ENCODE measurements at places on chromosomes 5 and 9.

- no peak for DNase-seq
Measured at GRCh38 chr9:90325913-90326653, 316.5 kb downstream of the DIRAS2 start.

GRCh38 chr9:105194234-105194633, 50.2 kb upstream of the SLC44A1 start:
- DNase-seq = no peak

DNA sequence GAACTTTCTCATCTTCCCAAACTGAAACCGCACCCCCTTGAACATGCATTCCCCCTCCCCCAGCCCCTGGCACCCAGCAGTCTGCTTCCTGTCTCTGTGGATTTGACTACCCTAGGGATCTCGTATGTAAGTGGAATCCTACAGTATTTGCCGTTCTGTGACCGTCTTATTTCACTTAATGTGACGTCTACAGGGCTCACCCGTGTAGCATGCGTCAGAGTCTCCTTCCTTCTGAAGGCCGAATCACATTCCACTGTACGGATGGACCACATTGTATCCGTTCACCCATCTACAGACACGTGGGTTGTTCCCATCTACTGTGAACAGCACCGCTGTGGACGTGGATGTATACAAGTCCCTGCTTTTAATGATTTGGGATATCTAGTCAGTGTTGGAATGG, 4.5 kb downstream of the PRRX2 start:
- DNase-seq = no peak

- DNase-seq = no peak
Measured at GRCh38 chr5:111099058-111099778, 7.1 kb downstream of the WDR36 start.

GRCh38 chr5:138352071-138352721, at the start of gene KDM3B:
KDM3B (plus strand) TSS chr5:138352685; CDS start chr5:138352796, 111 bp downstream.
- no peak for DNase-seq

GRCh38 chr5:41115281-41115680, 44.1 kb upstream of the MROH2B start:
- DNase-seq = no peak

DNA sequence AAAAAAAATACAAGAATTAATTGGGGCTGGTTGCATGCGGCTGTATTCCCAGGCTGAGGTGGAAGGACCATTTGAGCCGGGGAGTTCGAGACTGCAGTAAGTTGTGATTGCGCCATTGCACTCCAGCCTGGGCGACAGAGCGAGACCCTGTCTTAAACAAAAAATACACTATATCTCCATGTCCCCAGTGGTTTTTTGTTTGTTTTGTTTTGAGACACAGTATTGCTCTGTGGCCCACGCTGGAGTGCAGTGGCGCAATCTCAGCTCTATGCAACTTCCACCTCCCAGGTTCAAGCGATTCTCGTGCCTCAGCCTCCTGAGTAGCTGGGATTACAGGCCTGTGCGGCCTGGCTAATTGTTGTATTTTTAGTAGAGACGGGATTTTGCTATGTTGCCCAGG, 1.2 kb downstream of the COQ4 start:
- no peak for DNase-seq

GRCh38 chr5:14686517-14686916, 22.0 kb downstream of the OTULIN start:
- no peak for DNase-seq

DNA sequence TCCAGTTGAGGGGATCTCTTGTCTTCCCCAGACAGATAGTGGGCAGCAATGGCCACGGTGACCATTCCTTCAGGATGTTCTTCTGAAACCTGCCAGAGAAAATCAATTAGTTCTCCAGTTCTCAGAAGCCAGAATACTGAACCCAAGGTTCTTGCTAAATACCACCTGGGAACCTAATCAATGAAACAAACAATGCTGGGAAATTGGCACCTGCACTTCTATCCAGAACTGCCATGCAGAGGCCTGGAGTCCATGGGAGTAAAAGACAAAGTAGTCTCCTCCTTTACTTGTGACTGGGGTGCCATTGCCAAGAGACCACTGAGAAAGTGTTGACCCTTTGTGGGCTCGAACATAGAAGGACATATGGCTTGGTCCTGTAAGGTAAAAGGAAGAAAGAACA, 45.7 kb downstream of the ERMP1 start:
- DNase-seq = no peak

GRCh38 chr9:76302947-76303550, 91.2 kb downstream of the RFK start:
- DNase-seq = no peak

DNA sequence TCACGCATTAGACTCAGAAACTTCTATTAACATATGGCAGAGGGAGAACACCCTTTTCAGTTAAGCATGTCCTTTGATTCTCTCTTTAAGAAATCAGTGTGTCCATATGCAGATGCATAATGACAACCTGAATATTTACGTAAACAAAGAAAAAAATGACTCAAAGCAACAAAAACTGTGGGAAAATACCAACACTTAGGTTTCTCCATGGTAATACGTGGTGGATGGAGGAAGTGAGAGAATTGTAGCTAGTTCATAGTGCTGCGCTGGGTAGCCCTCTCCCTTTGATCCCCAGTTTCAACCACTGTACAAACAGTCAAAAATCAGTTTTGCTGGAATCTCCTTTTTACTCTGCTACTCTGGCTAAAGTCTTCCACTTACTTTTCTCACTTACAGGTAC, 2.0 kb upstream of the MAP3K1 start:
- no peak for DNase-seq

DNA sequence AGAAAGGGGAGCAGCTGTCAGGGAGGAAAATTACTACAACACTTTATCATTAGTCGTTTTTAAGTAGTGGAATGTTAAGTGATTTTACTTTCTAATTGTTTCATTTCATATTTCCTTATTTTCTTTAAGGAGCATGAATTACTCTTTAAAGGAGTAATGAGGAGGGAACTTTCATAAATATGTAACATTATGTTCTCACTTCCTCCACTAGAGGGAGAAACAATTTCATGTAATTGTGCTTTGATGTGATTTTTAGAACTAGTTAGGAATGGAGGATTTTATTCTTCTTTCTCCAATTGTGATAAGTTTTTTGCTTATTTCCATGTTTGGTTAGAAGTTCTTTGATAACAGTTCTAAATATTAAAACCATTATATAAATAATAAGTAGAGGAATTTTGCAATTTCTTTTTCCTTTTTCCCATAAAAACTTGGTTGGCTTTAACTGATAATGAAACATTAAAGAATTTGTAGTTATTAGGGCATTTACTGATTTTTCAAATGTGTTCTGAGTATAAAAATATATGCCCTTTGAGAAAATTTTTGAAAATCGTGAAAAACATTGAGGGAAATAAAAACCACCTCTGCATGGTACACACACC, 25.6 kb downstream of the CEP78 start:
- DNase-seq = no peak

DNA sequence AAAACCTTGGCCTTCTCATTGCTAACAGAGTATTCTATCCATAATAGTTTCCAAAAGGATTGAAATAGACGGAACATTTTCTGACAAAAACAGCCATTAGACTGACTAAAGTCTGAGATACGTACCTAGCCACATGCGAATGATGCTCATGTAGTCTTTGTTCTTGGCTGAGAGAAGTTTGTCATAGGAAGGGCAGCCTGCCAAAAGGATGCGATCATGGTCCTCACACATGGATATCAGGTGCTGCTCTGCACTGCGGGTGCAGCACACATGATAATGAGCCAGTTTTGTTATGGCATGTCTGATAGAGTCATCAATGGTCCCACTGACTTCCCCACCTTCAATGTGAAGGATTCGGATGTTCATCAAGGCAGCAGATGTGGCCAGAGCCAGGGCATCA, 12.3 kb downstream of the GNE start:
- no peak for DNase-seq

- no peak for DNase-seq
Measured at GRCh38 chr5:167030500-167031120, 1260.8 kb upstream of the WWC1 start.

DNA sequence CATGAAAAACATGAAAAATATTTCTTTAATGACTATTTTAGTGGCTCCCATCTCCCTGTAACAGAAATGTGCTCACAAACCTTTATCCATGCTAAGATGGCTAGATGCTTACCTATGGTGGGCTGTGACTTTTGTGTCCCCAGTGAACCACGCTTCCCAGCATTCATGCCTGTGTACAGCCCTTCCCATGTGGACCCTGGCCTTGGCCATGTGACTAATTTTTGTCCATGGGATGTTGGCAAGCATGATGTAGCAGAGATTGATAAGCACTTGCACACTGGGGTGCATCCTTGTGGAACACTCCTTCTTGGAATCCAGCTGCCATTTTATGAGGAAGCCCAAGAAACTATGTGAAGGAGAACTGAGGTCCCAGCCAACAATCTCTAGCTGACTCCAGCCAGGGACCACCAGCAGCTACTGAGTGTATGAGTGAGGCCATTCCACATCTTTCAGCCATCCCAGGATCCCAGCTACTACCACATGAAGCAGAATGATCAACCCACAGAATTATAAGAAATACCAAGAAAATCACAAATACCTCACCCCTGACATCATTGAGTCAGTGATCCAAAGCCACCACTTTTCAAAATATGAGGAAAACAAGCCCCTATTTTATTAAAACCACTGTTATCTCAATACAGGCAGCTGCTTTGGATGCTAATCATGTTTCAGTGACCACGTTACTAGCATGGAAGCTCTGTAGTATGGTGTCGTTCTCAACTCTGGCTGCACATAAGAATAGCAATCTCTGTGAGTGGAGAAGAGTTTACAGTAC, 16.1 kb upstream of the RAI14 start:
- DNase-seq = no peak

Measured in left renal pelvis (tissue), 4 donors.